ENCODE measurements at places on chromosomes 12 and 14.

- peak; percentile 66 for DNase-seq
Measured at GRCh38 chr12:4307593-4308333, 13.2 kb upstream of the TIGAR start.

DNA sequence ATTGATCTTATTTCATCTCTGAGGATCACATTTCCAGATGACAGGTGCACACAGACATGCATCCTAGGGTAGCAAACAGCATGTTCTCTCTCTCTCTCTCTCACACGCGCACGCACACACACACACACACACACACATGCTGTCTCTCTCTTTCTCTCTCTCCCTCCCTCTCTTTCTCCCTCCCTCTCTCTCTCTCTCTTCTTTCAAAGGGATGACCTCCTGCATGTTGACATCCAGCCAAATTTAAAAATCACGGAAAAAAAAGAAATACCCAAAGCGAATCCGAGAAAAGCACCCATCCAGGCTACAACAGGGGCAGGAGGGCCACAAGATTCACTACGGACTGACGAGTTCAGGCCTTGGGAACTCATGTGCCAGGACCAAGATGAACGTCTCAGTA lies 2.3 kb downstream of the KSR2 start:
- no peak for DNase-seq

DNA sequence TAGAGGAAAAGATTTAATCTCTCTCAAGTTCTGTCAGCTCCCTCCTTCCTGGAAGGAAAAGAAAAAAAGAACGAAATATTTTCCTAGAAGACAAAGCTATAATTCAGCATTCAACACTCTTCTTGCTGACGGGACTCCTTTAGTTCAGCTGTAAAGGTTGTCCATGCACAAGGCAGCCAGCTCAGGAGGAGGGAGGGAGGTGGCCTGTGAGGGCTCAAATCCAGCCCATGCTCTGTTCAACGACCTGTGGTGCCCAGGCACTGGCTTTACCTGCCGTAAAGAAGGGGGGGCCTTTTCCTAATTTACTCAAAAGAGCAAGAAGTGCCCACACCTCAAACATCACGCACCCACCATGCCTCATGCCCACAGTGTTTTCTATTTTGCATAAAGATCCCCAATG lies 109.3 kb downstream of the TMTC1 start:
- no peak for DNase-seq

GRCh38 chr12:52980650-52981423 lies 25.4 kb upstream of the EIF4B start:
- DNase-seq = peak; percentile 92

DNA sequence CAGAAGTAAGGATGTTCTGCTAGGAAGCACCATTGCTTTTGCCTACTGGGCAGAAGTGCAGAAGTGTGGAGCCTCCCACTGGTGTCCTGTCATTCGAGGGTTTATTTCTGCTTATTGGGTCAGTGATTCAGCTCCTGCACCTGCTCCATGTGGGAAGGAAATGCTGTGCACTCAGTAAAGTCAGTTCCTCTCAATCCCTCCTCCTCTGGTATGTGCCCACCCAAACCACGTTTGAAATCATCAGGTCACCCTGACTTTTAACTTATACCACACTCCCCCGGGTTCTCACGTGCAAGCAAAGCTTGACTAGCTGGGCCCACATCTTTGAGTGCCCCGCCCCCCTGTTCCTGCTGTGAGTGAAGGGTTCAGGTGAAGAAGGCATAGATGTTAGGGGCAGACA lies 223.7 kb downstream of the CHST11 start:
- no peak for DNase-seq

GRCh38 chr12:65557438-65558181 lies 266.7 kb upstream of the HMGA2 start:
- no peak for DNase-seq

- DNase-seq = no peak
Measured at GRCh38 chr14:75456997-75457335, 29.1 kb downstream of the JDP2 start.

GRCh38 chr12:21343636-21344035 lies 8.9 kb upstream of the SLCO1A2 start:
- DNase-seq = no peak

DNA sequence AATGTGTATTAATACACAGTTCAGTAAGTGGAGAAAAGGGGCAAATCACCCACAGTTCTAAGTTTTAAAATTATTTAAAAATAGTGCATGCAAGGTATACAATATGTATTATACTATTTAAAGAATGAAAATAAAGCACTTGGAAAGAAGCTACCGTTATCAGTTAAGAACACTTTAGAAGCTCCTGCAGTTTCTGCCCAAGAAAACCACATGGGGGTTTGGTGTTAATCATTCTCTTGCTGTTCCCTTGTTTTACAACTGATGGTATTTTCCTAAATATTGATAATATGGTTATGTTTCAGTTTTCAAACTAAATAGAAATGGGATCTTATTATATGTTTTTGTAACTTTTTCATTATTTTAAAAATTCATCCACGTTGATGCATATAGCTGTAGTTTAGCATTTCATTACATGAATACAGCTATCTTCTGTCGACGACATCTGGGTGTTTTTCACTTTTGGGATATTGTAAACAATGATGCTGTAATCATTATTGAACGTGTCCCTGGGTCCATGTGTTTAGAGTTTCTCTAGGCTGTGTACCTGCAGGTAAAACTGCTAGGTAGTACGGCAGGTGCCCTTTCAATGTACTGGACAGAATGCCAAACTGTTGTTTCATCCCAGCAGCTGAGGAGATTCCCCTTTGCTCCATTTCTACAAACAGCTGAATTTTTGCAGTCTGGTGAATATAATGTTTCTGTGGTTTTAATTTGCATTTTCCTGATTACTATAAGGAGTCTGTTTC lies 64.1 kb downstream of the APPL2 start:
- no peak for DNase-seq

DNA sequence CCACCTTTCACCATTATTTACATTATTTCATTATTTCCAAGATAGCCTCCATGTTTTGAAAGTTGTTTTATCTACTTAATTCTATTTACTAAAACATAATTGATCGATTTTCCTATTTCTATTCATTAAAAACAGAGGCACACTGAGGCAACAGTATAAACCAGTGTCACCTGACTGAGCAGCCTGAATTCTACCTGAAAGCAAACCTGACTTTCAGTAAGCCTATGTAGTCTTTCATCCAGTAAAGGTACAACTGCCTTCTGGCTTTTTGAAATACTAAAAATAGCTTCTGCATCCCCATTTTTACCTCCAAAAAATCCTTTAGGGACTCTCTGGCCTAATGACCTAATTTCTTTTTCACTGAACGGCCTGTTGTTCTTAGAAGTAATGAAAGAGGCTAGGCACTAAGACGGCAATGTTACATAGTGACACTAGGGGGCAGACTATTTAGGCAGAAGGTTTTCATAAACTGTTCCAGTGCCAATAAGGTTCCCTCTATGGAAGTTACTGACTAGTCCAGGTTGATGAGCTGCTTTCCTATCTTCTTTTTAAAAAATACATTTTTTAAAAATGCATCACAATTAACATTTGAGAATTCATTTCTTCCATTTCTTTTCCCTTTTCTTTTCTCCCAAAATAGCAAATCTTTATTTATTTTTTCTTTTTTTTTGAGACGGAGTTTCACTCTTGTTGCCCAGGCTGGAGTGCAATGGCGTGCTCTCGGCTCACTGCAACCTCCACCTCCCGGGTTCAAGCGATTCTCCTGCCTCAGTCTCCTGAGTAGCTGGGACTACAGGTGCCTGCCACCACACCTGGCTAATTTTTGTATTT lies 17.5 kb downstream of the ANAPC5 start:
- DNase-seq = no peak

GRCh38 chr12:64672925-64673409 lies 62.7 kb downstream of the RASSF3 start:
- peak; percentile 79 for DNase-seq

- DNase-seq = no peak
Measured at GRCh38 chr12:57842342-57843294, 3.9 kb downstream of the CTDSP2 start.

GRCh38 chr12:89962648-89963047 lies 254.0 kb upstream of the ATP2B1 start:
- DNase-seq = no peak

DNA sequence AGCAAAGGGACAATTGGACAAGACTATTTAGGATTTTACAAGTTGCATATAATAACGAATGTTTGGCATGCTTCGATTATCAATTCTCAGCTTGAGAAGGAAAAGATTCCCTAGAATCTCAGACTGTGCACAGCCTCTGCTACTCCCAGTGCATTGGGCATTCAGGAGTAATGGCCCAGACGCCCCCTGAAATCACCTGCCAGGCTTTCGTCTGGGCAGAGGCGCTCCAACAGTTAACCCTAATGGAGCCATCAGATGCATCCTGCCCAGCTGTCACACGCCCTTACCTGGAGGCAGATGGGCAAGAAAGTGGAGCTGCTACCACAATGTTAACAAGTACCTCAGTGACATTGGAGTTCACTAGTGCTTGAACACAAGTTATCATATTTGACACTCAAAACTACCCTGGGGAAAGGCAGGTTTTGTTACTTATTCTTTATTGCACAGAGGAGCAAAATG lies 927 bp upstream of the LRP6 start:
- DNase-seq = no peak

- DNase-seq = no peak
Measured at GRCh38 chr12:53994009-53994263, 6.0 kb upstream of the HOXC9 start.

- no peak for DNase-seq
Measured at GRCh38 chr12:57046947-57047890, 2.7 kb downstream of the MYO1A start.

DNA sequence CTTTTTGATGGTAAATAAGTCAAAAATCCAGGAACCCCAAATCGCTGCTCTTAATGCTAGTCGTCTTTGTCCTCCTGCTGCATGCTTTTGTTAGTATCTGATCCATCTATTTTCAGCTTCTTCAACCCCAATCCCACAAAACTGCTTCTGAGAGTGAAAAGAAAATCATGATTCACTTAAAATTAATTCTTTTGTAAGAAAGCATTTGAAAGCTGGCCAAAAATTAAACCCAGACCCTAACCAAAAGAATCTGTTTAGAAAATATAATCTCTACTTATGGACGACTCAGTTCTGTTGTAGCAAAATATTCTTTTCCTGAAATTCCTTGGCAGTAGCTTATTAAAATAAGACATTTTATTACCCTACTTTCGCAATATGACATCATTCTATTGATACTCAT lies 443.6 kb upstream of the SYT1 start:
- DNase-seq = no peak

- peak; percentile 44 for DNase-seq
Measured at GRCh38 chr12:127293507-127294310, 973.3 kb upstream of the TMEM132C start.

- DNase-seq = peak; percentile 55
Measured at GRCh38 chr12:132559652-132560363, 50.6 kb downstream of the LRCOL1 start.

DNA sequence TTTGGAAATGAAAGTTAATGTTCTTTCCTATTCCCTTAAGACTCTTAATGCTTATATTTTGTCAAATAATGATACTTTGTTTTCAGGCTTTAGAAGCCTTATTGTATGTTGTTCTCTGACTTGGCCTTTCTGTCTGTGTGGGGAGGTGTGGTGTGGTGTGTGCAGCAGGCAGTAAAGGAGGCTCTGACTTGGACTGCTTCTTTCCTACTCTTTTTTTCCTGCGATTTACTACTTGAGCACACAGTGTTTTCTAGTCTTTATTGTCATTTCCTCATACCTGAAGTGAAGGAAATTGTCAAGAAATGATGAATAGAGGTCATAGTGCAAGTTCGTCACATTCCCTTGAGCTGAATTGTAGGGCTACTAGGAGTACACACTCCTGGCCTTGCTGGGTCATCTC lies 26.9 kb downstream of the PIWIL1 start:
- DNase-seq = no peak

DNA sequence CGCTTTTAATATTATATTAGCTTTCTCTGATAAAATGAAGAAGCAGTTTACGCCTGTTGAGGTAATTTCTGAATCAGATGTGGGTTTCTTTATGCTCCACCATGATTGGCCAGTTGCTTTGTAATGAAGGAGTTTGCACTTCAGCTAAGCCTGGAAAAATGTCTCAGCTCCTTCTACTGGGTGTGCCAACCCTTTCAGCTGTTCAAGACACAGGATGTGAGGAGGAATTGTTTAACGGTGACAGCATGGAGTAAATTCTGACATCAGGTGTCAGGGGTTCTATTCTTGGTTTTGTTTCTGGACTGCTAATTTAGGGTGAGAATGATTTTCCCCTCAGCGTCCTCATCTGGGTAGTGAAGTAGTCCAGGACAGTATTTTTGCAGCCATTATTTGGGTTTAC lies 43.5 kb downstream of the FLRT2 start:
- no peak for DNase-seq

GRCh38 chr12:4148418-4149056 lies 125.0 kb upstream of the CCND2 start:
- DNase-seq = peak; percentile 50

DNA sequence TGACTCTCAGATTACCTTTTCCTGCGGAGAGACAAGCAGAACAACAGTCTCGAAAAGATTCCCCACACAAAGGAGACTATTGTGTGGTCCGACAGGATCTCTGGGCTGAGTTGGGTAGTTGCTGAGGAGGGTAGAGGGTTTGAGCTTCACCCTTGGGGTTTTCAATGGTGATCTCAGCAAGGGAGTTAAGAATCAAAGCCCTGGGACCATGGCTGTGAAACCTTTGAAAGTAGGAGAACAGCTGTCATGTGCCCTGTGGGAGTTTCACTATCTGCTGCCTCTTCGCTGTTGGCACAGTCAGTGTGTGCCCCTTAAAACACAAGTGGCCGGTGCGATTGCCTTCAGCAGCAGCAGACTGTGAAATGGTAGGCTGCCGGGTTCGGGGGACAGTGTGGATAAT lies 14.2 kb upstream of the PLEK2 start:
- no peak for DNase-seq

GRCh38 chr14:81834308-81834707 lies 300.7 kb upstream of the SEL1L start:
- no peak for DNase-seq

DNA sequence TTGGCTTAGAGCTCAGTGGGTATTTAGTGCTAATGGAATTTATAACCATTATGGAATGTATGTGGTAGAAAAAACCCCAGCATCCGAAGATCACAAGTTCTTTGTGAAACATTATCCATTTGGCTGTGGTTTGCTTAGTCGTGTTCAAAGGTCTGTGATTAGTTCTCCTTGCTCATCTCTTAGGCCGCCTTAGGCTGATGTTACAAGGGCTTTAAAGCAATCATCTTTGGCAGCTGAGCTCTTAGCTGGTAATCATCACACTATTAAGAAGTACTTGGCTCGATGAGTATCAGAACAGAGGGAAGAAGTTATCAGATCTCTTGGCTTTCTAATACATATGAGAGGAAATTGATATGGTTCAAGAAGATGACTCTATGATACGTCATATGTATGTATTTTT lies 124.1 kb upstream of the E2F7 start:
- no peak for DNase-seq

GRCh38 chr12:29569132-29569757 lies 71.8 kb upstream of the OVCH1 start:
- no peak for DNase-seq
